CD4-positive, alpha-beta T cell treated with Interleukin-10 for 1 hour (primary cell): ENCODE measurements at places on chromosomes 16 and 17.

- DNase-seq, result no peak
Observed at GRCh38 chr16:24876231-24876630, 30.5 kb downstream of the SLC5A11 start.

- no peak for DNase-seq
Observed at GRCh38 chr17:62043602-62044001, 21.5 kb downstream of the MED13 start.

- DNase-seq, result no peak
Observed at GRCh38 chr17:81417049-81417878, 22.0 kb downstream of the BAHCC1 start.

- DNase-seq, result no peak
Observed at GRCh38 chr17:31510308-31511194, 119.1 kb downstream of the RAB11FIP4 start.

- DNase-seq, result no peak
Observed at GRCh38 chr16:83470416-83470815, 337.4 kb upstream of the HSBP1 start.

DNA sequence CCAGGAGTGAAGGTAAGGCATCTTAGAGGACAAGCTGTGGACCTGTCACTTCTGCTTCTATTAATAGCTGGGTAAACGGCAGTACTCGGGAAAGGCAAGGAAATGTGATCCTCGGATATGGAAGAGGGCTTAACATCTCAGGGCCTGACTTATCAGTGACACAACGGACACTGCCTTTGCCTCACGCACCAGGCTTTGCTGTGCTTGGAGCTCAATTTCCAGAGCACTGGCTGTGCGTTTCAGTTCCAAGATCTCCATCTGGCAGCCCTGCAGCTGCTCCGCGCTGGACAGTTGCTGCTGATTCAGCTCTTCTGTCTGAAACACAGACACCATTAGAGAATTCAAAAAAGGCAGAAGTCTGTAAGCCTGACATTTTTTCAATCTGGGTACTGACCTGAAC, 3.5 kb downstream of the KRT40 start:
- DNase-seq, result no peak
